Anterior cingulate cortex (tissue), 58 donors: ENCODE measurements at places on chromosomes 7 and 10.

DNA sequence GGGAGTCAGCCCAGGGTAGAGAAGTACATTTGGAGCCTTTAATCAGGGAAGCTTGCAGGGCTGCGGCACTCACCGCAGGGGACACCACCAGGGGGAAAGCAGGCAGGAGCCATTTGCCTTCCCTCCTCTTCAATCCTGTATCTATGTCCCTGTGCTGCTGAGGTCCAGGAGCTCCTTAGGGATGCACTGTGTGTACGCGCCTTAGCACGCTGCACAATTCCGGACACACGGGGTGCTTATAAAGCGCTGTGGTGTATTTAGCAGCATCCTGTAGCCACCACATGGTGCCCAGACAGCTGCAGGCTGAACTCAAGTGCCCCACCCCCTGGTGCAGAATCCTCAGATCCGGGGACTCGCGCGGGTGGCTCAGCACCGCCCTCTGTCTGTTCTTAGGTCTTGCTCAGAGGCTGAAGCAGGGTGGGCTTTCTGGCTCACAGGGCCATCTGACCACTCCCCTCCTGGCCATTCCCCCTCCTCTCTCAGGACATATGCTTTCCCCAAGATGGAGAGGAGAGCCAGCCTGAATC, 421.4 kb downstream of the SDK1 start:
- DNase-seq, result no peak

DNA sequence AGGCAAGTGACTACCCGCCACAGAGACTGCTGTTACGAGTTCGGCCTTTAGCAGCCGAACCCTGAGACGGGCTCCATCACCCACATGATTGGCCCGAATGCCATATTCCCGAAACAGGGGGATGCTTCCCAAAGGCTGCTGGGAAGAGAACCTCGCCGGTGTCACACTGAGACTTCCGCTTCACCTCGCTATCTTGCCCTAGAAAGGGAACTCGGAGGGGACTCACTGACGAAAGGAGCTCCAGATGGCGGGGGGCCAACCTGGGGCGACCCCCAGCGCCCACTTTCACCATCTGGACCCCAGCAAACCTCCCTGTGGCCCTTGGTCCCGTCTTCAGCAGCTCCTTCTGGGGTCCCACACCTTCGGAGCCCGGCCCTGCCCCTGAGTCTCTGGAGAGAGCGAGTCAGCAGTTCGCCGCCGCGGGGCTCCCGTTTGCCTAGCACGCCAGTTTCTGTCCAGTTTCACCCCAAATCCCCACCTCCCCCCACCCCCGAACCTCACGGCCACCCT, 529 bp downstream of the HPS1 start:
- DNase-seq, result peak; percentile 69

DNA sequence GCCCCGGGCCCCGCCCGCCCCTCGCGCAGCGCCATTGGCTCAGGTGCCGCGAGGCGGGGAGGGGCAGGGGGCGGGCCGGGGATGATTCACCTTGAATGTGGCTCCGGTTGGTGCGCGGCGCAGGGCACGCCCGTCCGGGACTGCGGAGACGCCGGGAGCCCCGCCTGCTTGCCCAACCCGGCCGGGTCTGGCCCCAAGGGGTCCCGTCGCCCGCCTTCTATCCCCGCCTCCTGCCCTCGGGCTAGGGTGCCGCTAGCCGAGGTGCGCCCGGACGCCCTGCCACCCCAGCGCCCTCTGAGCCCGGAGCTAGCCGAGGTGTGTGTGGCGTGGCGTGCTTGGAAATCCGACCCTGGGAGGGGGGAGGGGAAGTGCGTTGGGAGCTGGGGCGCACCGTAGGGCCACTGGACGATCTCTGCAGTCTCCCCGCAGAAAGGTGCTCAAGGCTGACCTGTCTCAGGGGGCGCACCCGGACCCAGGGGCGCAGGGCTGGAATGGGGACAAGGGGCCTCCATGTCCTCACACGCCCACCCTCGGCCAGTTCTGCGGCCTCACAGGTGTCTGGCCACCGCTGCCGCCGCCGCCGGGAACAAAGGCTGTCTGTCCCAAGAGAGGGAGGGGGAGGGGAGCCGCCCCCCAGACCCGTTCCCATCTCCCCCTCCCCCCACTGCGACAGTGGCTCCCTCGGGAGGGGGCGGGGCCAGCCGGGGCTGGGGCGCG, 168.9 kb downstream of the NRF1 start:
- DNase-seq, result no peak

GRCh38 chr7:8134089-8134733, 127.8 kb downstream of the ICA1 start:
- no peak for DNase-seq

DNA sequence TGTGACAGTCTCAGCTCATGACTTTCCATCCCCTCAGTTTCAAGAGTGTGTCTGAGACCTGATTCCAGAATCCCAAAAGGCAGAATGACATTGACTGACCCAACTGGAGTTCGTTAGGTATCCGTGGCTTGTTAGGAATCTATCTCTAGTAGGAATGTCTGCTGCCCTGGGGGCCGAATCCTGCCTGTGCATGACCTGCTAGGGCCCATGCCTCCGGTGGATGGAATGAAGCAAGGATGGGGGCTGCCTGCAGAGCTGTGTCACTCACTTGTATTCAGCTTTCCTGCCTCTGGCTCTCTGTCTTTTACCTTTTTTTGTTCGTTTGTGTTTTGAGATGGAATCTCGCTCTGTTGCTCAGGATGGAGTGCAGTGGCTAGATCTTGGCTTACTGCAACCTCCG, 129.5 kb downstream of the SDK1 start:
- DNase-seq, result no peak

DNA sequence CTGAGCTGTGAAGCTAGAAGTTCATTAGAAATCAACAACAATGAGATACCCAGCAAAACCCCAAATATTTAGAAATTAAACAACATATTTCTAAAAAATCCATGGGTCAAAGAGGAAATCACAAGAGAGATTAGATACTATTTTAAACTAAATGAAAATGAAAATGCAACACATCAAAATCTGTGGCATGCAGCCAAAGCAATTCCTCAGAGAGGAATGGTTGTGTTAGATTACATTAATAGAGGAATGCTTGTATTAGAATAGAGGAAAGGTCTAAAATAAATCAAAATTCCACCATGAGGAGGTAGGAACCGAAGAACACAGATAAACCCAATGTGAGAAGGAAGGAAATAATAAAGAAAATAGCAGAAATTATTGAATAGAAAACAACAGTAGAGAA, 642.1 kb upstream of the GALNT17 start:
- DNase-seq, result no peak

- DNase-seq, result no peak
Measured at GRCh38 chr7:38929460-38930171, 20.6 kb upstream of the VPS41 start.
